ENCODE measurements at places on chromosomes 16 and 17. TPM values are rescaled to one million over a fixed set of nuclear protein-coding genes. Genes with fewer than 3 reads are reported as not detected.

The TMED6 gene
- not detected for total RNA-seq

- DNase-seq: no peak
- no peaks in the 10 kb centered on the region for H3K4me1 ChIP-seq
- H3K27me3 ChIP-seq: no peaks in the 10 kb centered on the region
- no peak overlapping the region for H3K27ac ChIP-seq
Measured at GRCh38 chr17:19873346-19873745, 5.6 kb upstream of the ULK2 start.

The HSD17B1 gene
- total RNA-seq: 4.4 TPM

DNA sequence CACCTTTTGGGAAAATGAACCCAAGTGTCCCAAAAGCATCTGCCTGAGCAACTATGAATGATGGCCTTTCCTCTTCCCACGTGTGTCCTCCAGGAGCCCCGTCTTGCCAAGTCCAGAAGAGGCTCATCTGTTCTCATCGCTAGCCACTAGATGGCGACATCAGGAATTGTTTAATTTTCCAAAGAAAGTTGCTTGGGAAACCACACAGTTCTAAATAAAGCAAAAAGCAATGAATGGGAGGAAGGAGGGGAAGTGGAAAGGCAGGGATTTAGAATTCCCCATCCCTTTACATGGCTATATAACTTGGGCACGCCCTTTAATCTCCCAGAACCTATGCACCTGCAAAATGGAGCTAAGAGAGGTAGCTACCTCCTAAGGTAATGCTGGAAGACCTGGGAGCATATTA is 9.0 kb upstream of the CDH5 start:
- peak; percentile 74 for DNase-seq
- H3K4me1 ChIP-seq: no peaks in the 10 kb centered on the region
- H3K27me3 ChIP-seq: peaks cover 7% of the 10 kb centered on the region
- H3K36me3 ChIP-seq: no peaks in the 10 kb centered on the region
- no peak overlapping the region for H3K27ac ChIP-seq

The ERCC4 gene
- total RNA-seq: 8.3 TPM

The TMEM114 gene
- not detected for total RNA-seq

Measured in tibial nerve (tissue), 4 donors.